ENCODE measurements at places on chromosomes 2 and 18. TPM values are rescaled to one million over a fixed set of nuclear protein-coding genes. Genes with fewer than 3 reads are reported as not detected.

The CRYBA2 gene
- total RNA-seq, result not detected

The AQP12B gene
- not detected for total RNA-seq

The CRYGD gene
- total RNA-seq, result not detected

The MTHFD2 gene
- 28.7 TPM for total RNA-seq

The PARD6G gene
- total RNA-seq, result not detected

The CROCC2 gene
- not detected for total RNA-seq

The MEP1B gene
- not detected for total RNA-seq

The TTC21B gene
- 40.1 TPM for total RNA-seq

The GPR39 gene
- not detected for total RNA-seq

The STK11IP gene
- 65.2 TPM for total RNA-seq

The IL36RN gene
- not detected for total RNA-seq

The LRRC30 gene
- total RNA-seq, result not detected

The ORMDL1 gene
- 101 TPM for total RNA-seq

The CAPN14 gene
- not detected for total RNA-seq

The MARCHF4 gene
- not detected for total RNA-seq

The GPR155 gene
- total RNA-seq, result 4.4 TPM

The CMPK2 gene
- total RNA-seq, result 8.6 TPM

The BMP10 gene
- not detected for total RNA-seq

The FAM124B gene
- 6.1 TPM for total RNA-seq

The DHRS9 gene
- total RNA-seq, result not detected

The WNT6 gene
- total RNA-seq, result not detected

The CAPN13 gene
- total RNA-seq, result not detected

The PKDCC gene
- total RNA-seq, result not detected

The ALK gene
- not detected for total RNA-seq

The NTSR2 gene
- total RNA-seq, result not detected

The GAD1 gene
- total RNA-seq, result not detected

The IL18R1 gene
- total RNA-seq, result 58.8 TPM

The ADD2 gene
- 0.40 TPM for total RNA-seq

The ACOXL gene
- total RNA-seq, result not detected

The PTPN4 gene
- total RNA-seq, result 283 TPM

The IGFBP5 gene
- total RNA-seq, result not detected

The RPRD1A gene
- total RNA-seq, result 24.4 TPM

The RAB17 gene
- total RNA-seq, result not detected

The KCNK3 gene
- not detected for total RNA-seq

The SLC4A3 gene
- total RNA-seq, result 0.45 TPM

The TCF7L1 gene
- not detected for total RNA-seq

The RMDN2 gene
- 8.4 TPM for total RNA-seq

The CDH2 gene
- 0.35 TPM for total RNA-seq

The ANKRD62 gene
- total RNA-seq, result not detected

The SCN9A gene
- total RNA-seq, result 1.4 TPM

The ABCG8 gene
- total RNA-seq, result not detected

The PKP4 gene
- 7.2 TPM for total RNA-seq

The CTLA4 gene
- 0.31 TPM for total RNA-seq

The MAP3K19 gene
- not detected for total RNA-seq

The FAM136A gene
- 32.5 TPM for total RNA-seq

The CAD gene
- 24.0 TPM for total RNA-seq

The HOXD12 gene
- total RNA-seq, result not detected

The PFN4 gene
- not detected for total RNA-seq
